ENCODE measurements at places on chromosomes 16 and 17.

DNA sequence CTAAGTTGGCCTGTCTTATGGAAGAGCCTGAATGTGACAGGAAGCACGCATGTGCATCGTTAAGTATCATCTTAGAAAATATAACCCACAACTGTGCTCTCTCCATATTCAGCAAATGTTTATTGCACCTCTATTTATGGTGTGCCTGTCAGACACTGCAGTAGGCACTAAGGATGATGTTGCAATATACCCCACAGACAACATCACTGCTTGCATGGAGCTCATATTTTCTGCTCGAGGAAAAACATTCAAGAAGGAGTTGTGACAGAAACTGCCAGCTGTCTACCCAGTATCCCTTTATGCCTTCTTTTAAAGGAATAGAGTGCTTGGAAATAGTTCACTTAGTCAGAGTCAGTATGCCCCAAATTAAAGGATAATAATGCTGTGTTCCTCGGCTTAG is 132.3 kb upstream of the RBFOX1 start:
- DNase-seq, result no peak

- DNase-seq, result no peak
Measured at GRCh38 chr17:31443386-31443785, 51.9 kb downstream of the RAB11FIP4 start.

GRCh38 chr16:51762081-51762996 is 611.3 kb upstream of the SALL1 start:
- DNase-seq, result no peak

DNA sequence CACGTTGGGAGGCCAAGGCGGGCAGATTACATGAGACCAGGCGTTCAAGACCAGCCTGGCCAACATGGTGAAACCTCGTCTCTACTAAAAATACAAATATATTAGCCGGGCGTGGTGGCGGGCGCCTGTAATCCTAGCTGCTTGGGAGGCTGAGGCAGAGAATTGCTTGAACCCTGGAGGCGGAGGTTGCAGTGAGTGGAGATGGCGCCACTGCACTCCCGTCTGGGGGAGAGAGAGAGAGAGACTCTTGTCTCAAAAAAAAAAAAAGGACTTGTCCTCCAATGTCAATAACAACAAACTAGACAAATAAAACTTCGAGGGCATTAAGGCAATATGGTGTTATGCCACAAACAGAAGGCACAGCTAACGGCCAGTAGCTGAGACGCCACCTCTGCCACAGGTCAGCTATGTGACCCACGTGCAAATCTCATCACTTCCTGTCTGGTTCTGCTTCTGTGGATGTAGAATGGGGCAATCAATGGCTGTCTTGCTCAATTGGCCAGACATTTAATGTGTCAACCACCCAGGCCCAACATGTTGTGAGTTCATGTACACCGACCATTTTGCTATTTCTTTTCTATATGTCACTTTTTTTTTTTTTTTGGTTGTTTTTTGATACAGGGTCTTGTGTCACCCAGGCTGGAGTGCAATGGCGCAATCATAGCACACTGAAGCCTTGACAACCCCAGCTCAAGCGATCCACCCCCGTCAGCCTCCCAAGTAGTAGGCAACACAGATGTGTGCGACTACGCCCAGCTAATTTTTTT is 834 bp upstream of the TXNDC11 start:
- DNase-seq, result no peak

DNA sequence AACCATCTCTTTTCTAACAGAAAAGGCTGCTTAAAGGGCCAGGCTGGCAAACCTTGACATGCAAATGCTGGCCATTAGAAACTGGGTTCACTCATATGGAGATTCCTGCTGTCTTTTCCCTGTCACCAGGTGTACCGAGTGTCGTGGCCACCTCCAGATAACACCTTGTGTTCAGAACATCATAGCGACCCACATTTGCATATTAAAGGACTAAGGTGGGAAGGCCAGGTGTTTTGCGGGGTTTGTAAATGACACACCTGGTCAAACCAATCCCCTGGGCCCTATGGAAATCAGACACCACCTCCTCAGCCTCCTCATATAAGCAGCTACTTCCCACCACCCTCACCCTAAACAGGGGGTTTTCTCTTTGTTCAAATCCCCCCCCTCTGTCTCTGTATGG is 2.5 kb upstream of the AIPL1 start:
- DNase-seq, result no peak

DNA sequence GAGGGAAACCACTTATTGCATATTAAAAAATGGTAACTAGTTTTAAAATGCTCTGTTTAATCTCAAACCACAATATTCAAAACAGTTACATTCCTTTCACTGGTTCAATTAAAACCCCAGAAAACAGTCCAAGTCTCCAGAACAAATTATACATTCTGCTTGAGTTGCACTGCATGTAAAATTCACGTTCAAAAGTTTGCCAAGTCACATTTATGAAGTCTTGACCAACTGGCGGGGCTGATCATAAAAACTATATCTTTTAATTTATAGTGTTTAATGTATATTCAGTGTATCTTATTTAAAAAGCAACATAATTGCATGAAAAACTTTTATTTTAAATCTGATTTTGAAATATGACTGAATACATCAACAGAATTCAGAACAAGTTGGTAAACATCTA is 25.0 kb downstream of the CPPED1 start:
- DNase-seq, result no peak

GRCh38 chr16:24980077-24980793 is 34.9 kb downstream of the ARHGAP17 start:
- DNase-seq, result no peak

- no peak for DNase-seq
Measured at GRCh38 chr16:67163999-67164558, 466 bp upstream of the HSF4 start.

DNA sequence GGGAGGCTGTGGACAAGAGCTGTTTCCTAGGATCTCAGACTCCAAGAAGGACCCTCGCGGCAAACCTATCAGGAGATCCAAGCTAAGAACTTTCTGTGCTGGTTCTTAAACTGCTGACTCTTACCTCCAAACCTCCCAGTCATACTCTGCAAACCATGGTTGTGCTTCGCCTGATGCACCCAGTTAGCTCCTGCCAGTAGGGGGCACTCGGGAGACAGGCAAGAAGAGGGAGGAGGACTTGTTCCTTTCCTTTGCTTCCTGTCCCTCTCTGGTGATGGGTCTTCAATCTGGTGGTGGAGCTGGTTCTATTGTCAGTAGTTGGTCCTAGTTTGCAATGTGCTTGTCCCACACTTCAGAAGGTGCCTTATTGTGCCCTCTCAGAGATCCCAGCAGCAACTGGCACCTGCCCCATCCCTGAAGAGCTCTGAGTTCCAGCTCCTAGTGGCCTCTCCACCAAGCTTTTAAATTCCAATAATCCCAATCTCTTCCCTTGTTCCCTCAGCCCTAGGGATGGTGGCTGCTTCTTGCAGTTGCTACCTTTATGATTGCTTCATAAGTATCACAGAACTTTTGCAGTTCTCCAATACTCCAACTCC is 113.5 kb upstream of the RPL38 start:
- no peak for DNase-seq

GRCh38 chr17:68089881-68090280 is 54.3 kb downstream of the KPNA2 start:
- DNase-seq, result no peak

- DNase-seq, result no peak
Measured at GRCh38 chr16:66845791-66846221, 1.6 kb downstream of the CA7 start.

GRCh38 chr17:69919789-69920188 is 155.2 kb upstream of the KCNJ16 start:
- no peak for DNase-seq

- DNase-seq, result no peak
Measured at GRCh38 chr17:38693700-38694329, 11.3 kb upstream of the MLLT6 start.

- DNase-seq, result no peak
Measured at GRCh38 chr16:81469710-81470535, 25.3 kb downstream of the CMIP start.

DNA sequence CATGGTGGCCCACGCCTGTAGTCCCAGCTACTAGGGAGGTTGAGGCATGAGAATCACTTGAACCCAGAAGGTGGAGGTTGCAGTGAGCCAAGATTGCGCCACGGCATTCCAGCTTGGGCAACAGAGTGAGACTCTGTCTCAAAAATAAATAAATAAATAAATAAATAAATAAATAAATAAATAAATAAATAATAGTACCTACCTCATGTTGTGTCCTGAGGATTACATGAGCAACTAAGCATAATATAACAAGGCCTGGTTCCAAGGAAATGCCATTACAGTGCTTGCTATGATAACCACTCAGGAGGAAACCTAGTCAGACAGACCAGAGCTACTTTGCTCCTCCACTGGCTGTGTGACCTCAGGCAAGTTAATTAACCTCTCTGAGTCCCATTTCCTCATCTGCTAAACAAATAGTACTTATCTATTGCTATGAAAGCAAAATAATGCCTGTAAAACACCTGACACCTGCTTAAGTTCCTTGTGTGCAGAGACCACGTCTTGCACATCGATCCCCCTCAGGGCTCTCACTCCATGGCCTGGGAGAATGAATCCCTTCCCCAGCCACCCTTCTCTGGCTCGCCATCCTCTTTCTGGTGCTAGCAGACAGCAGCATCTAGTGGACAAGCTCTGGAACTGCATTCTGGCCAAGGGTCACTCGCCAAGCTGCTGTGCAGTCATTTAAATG is 7.5 kb downstream of the EPOP start:
- no peak for DNase-seq

GRCh38 chr17:4326112-4326511 is 40.4 kb downstream of the UBE2G1 start:
- DNase-seq, result no peak

DNA sequence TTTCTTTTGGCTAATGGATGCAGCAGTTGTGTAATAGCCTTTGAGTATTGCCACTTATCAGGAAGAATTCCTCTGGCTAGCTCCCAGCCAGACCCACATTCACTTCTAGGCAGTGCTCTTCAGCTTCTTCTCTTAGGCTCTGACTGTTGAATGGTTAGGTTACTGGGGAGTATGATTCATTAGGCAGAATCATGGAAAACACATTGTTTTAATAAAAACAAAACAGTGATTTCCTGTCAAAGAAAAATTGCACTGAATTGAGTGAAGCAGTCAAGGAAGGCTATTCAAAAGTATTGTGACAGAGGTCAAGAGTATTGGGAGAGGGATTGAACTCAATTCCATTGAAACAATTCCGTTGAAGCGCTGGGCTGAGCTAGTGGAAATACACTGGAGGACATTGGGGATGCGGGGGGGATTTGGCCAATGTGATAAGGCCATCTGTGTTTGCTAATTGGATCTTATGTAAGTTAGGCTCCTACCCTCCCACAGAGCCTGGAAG is 68.0 kb downstream of the CNTNAP4 start:
- no peak for DNase-seq

DNA sequence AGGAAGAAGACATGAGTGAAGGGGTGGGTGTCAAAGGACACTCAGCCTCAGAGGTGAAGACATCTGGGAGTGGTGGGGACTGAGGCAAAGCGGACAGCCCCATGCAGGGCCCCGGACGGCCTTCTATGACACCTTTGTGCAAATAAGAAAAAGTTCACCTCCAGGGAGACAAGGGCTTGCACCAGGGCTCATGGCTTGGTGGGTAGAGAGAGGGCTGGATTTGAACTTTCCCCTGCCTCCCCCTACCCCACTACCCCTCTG is 30.5 kb downstream of the LRRC75A start:
- no peak for DNase-seq

DNA sequence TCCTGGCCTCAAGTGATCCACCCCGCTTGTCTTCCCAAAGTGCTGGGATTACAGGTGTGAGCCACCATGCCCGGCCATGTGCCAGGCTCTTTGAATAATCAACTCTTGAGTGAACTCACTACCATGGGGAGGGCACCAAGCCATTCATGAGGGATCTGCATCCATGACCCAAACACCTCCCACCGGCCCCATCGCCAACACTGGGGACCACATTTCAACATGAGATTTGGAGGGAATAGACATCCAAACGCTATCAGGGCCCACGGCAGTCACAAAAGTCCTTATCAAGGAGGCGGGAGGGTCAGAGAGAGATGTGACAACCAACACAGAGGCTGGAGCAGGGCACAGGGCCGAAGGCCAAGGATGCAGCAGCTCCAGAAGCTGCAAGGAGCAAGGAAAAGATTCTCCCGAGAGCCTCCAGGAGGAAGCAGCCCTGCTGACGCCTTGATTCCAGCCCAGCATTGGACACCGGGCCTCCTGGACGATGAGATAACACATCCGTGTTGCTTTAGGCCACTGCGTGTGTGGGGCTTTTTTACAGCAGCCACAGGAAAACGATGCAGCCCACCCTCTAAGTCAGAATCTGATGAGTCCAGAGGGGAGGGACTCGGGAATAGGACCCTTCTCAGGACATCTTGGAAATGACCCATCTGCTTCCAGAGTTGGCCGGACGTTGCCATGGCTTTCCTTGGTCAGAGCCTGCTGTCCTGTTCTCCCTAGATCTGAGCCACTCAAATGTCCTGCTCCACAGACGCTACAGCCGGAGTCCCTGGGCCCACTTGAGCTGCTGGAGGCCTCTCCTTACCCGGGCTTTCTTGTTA is 47.3 kb upstream of the CMIP start:
- no peak for DNase-seq

DNA sequence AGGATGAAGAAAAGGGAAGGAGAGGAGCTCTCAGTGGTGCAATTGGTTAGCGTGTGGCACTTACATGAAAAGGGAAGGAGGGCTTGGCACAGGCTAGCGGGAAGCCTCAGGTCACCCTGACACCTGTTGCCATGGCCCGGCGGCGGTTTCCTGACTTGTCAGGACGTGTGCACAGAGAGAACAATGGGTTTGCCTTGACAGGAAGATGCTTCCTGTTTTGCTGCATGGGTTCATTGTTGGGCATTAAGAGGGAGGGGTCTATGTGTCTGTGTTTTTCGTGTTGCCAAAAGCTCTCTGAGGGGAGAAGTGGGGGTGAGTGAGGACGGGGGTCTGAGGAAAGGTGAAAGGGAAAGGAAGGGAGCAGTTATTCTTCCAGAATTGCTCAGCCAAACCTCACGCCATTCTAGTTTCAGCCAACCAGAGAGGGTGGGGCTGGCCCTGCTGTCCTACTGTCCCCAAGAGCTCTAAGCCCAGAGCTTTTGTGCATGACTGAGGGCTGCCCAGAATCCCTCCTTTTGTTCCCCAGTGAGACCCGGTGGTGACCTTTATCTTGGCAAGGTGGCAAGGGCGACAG is 17.1 kb upstream of the CCR7 start:
- DNase-seq, result peak; percentile 40

- DNase-seq, result no peak
Measured at GRCh38 chr16:24753437-24753836, 24.0 kb downstream of the TNRC6A start.

DNA sequence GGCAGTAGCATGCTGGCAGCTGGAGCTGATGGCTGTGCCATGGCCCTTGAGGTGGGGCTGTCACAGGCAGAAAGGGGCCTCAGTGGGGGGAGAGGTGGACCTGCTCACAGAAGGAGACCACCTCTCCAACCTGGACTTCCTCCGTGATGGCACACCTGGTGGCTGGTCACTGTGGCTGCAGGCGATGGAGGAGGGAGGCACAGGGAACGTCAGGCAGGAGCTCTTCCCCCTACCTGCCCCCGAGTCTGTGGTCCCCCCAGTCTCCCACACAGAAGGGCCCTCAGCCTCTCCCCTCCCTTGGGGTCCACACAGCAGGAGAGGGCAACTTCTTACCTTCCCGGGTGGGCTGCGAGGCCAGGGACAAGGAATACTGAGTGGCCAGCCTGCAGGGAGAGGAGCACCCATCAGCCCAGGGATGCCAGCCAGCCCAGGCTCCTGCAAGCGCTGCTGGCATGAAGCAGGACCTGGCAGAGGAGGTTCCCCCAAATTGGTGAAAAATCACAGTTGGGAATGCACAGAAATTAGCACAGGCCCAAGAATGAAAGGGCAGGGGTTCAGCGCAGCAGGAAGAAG is 96.5 kb downstream of the GOSR1 start:
- no peak for DNase-seq

GRCh38 chr16:14232106-14232864 is 161.2 kb downstream of the MRTFB start:
- no peak for DNase-seq

All from activated gamma-delta T cell (primary cell).